Anterior cingulate cortex (tissue), 58 donors: ENCODE measurements at places on chromosomes 3 and 15.

DNA sequence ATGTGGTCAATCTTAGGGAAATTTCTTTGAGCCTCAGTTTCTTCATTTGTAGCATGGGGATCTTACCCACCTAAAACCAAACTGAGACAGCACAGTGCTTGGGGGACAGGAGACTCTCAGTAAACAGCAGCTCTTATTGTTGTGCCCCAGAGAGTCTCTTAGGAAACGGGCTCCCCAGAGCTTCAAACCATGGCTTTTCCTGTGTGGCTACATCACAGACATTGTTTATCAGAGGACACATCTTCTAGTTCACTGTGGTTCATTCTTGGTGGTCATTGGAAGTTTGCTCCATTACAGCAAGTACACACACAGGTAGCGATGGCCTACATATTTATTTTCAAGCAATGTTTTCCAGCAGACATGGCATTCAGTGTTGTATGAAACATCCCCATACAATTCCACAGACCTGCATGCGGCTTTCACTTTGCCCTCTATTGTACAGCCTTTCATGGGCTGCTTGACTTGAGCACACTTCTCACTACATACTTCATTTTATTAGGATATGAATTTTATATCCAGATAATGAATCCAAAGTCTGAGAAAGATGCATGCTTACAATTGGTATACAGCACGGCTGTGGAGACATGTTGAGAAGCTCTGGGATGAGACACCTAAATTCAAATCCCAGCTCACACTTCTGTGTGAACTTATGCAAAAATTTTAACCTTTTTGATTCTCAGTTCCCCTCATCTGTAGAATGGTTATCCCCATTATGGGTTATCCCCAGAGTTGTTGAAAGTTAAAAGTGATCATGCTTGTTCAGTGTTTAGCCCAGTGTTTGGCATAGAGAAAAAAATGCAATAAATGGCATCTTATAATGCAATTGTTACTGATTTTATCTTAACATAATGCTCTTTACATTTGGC lies 84.8 kb upstream of the ICE2 start:
- DNase-seq = no peak

- no peak for DNase-seq
Measured at GRCh38 chr3:141647562-141647915, 90.6 kb upstream of the RNF7 start.

GRCh38 chr15:39344662-39345141 lies 236.2 kb upstream of the THBS1 start:
- no peak for DNase-seq

- DNase-seq = no peak
Measured at GRCh38 chr3:155846119-155846518, 8.1 kb downstream of the SLC33A1 start.

GRCh38 chr15:67090297-67091070 lies 25.1 kb downstream of the SMAD3 start:
- no peak for DNase-seq

GRCh38 chr3:121895121-121895520 lies 920 bp downstream of the SLC15A2 start:
- DNase-seq = no peak

DNA sequence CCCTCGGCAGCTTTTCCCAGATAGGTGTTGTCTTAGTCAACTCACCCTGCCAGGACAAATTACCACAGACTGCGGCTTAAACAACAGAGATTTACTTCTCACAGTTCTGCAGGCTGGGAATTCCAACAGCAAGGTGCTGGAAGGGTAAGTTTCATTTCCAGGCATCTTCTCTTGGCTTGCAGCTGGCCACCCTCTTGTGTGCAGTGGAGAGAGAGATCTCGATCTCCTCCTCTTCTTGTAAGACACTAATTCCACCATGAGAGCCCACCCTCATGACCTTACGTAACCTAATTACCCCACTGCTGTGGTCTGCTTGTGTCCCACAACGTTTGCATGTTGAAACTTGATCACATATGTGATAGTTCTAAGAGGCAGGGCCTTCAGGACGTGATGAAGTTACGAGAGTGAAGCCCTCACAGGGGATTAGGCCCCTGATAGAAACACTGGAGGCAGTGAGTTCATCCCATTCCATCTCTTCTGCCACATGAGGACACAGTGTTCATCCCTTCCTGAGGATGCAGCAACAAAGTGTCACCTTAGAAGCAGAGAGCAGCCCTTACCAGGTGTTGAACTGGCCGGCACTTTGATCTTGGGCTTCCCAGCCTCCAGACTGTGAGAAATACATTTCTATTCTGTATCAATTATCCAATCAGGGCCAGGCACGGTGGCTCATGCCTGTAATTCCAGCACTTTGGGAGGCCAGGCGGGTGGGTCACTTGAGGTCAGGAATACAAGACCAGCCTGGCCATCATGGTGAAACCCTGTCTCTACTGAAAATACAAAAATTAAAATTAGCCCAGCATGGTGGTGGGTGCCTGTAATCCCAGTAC lies 247.7 kb downstream of the PLCL2 start:
- no peak for DNase-seq

DNA sequence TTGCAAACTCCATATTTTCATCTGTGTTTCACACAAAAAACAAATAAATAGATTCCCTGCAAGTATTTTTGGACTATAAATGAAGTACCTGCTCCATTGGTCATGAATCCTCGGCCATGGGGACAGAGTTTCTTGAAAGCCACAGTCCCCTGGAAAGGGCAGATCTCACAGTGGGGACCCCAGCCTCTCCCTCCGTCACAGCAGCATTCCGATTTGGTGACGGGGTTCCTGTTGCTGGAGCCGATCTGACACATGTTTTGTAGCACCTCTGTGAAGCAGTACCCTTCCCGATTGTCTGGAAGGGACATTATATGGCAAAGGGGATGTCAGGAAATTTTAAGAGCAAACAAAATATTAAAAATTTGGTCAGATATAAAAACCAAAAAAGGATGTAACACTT lies 96.2 kb downstream of the DUT start:
- no peak for DNase-seq

- no peak for DNase-seq
Measured at GRCh38 chr3:119624002-119624720, 26.5 kb downstream of the PLA1A start.

GRCh38 chr15:25182098-25182478 lies 227.3 kb downstream of the SNRPN start:
- no peak for DNase-seq

DNA sequence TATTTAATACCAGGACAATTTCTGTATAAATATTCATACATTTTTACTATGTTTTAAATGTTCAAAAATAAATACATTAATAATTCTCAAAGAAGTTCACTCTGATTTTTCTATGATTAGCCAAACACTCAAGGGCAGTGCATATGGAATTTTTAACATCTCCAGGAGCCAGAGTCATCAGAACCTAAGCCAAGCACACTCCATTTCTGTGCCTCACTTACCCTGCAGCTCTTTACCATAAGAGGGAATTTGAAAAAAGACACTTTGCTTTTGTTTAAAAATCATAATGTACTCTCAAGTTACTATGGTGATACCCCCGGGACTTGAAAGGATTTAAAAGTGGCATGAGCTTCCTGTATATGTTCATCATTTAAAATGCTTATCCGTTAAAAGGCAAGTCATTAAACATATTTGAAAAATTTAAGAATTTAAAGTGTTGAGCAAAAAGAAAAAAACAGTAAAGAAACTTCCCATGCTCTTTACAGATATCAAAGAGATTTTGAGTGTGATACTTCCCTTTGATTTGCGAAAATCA lies 747.4 kb upstream of the NECTIN3 start:
- DNase-seq = no peak

- peak; percentile 80 for DNase-seq
Measured at GRCh38 chr3:52277972-52278509, 408 bp downstream of the WDR82 start.

GRCh38 chr15:101320501-101321052 lies 25.5 kb upstream of the SNRPA1 start:
- no peak for DNase-seq

GRCh38 chr15:66865622-66866611 lies 163.9 kb downstream of the SMAD6 start:
- no peak for DNase-seq

GRCh38 chr3:136186344-136186743 lies 9.8 kb downstream of the MSL2 start:
- no peak for DNase-seq

DNA sequence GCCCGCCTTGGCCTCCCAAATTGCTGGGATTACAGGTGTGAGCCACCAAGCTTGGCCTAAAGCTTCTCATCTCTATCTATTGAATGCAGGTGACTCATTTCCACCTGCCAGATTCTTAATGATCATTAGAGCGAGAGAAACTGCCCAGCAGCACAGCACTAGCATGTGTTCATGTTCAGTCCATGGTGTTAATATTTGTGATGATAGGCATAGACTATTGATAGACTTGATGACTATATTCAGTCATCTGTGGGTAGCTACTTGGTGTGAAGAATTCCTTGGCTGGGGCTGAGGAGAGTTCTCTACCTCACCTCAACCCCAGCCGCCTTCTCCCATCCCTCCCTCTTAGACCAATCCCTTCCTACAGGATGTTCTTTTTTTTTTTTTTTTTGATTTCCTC lies 60.0 kb downstream of the ST6GAL1 start:
- DNase-seq = no peak

DNA sequence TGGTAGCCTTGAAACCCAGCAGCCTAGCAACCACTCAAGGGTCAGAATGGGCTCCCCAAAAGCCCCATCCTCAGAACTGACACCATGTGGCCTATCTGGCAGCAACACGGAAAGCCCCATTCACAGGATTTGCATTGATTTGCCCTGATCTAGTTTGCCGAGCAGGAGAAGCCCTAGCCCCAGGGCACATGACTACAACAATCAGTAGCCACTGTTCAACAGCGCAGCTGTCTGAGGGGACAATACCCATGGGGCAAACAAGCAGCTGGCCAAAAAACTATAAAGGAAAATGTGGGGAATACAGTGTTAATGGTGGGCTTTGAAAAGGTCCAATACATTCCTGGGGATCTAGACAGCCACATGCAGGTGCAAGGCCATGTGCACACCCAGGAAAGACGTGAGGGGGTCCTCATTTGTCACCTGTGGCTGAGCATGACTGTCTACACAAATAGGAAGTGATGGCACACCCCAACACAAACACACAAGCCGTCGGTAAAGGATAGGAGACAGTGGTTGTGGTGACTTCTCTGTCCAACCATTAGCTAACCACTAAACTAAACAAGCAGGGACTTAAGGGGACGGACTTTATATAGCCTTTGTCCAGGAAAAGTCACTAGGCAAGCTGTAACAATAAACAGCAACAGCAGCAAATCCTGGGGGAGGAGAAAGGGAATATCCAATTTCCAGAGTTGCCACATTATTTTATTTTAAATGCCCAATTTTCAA lies 113.7 kb downstream of the LRIG1 start:
- peak; percentile 40 for DNase-seq

- DNase-seq = peak; percentile 51
Measured at GRCh38 chr3:52005571-52005986, 9.9 kb upstream of the RPL29 start.

DNA sequence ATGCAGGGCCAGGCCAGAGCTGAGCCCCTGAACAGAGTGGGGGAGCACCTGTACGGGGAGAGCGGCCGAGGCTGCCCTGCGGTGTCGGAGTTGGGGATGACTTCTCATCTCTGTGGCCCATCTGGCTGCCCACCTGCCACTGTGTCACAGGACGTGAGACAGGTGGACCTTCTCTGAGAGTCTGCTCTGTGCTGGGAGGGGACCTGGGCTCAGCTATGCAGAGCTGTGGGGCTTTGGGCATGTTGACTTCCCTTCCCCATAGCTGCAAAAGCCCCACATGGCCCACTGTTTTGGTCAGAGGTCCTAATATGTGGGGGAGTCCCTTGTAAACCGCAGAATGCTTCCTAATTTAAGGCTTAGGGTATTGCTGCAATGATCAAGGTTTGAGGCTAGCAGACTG lies 68.0 kb upstream of the TRPM1 start:
- no peak for DNase-seq

- no peak for DNase-seq
Measured at GRCh38 chr3:155102329-155102728, 22.2 kb downstream of the MME start.

- no peak for DNase-seq
Measured at GRCh38 chr3:70180664-70181063, 131.8 kb downstream of the MDFIC2 start.

DNA sequence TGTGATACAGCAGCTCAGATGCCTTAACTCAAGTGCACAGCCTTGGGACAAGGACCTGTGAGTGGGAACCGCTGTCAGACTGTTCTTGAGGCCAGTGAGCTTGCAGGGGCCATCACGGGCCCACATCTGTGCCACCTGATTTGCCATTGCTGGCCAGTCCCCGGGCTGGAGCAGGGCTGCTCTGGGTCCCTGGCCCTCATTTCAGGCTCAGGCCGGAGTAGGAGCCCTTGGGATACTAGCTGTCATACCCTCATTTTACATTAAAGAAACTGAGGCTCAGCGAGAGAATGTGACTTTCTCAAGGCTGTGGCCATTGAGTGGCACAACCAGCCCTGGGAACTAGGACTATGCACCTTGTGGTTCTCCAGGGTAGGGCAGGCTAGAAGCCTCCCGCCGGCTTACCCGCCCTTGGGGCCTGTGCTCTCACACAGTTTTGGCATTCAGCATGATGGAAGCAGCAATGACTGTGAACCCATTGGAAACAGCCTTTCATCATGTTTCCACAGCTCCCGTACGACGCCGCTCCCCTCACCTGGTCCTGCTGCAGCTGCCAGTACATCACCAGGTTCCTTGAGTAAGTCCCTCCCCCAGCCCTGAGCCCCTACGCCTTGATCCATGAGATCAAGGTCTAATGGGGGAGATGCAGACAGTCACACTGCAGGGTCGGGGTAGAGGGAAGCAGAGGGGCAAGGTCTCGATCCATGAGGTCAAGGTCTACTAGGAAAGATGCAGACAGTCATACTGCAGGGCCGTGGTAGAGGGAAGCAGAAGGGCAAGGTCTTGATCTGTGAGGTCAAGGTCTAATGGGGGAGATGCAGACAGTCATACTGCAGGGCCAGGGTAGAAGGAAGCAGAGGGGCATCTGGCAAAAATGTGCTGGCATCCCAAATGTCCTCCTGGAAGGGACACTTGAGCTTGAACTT lies 42.2 kb downstream of the GOLGA6L10 start:
- no peak for DNase-seq

- no peak for DNase-seq
Measured at GRCh38 chr15:61106044-61106834, 122.9 kb downstream of the RORA start.
